ENCODE measurements at places on chromosomes 12 and 14.

- peak; percentile 86 for DNase-seq
Observed at GRCh38 chr12:102958073-102958829, 777 bp downstream of the ASCL1 start.

DNA sequence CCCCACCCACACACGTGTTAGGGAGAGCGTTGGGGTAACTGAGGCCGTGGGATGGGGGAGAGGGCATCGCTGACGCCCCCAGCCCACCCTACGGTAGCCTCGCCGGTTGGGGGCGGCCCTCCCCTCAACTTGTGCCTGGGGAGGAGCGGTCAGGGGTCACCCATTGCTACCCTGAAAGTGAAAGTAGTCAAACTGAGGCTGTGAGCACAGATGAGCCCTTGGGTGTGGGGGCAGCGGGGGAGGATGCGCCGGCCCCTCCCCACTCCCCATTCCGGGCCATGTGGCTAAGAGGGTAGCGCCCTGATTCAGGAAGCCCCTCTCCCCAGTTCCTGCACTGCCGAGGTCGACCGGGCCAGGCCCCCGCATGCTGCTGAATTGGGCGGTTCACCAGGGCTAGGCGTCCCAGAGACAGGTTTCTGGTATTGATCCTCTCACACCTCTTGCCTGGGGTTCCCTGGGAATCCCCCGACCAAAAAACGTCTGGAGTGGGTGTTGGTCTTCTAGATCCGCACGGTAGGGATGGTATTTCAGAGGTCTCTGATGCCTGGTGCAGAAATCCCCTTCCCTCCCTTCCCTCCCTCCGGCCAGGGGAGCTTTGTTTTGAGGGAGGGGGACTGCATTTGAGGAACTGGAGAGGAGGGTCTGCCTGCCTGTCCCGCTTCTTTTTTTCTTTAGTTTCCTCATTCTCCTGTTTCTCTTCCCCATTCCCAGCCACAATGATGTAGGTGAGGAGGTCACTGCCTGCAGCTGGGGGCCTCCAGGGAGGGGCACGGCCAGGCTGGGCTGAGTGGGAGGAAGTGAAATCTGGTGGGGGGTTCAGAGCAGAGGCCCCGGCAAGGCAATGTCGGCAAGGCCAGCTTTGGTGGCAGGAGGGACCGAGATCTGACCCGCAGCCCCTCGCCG lies 1.0 kb downstream of the SH2B3 start:
- peak; percentile 83 for DNase-seq

- no peak for DNase-seq
Observed at GRCh38 chr12:92331383-92331782, 185.7 kb upstream of the BTG1 start.

DNA sequence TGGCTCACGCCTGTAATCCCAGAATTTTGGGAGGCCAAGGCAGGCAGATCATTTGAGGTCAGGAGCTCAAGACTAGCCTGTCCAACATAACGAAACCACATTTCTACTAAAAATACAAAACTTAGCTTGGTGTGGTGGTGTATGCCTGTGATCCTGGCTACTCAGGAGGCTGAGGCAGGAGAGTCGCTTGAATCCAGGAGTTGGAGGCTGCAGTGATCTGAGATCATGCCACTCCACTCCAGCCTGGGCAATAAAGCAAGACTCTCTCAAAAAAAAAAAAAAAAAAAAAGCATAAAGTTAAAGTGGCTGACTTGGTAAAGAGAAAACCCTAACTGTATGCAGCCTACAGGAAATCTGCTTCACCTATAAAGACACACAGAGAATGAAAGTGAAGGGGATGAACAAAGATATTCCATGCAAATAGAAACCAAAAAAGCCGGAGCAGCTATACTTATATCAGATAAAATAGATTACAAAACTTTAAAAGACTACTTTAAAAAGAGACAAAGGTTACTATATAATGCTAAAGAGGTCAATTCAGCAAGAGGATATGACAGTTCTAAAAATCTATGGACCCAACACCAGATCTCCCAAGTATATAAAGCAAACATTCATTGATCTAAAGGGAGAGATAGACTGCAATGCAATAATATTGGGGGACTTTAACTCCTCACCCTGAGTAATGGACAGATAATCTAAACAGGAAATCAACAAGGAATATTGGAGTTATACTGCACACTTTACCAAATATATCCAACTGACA lies 4.1 kb downstream of the CLEC2B start:
- DNase-seq = no peak

DNA sequence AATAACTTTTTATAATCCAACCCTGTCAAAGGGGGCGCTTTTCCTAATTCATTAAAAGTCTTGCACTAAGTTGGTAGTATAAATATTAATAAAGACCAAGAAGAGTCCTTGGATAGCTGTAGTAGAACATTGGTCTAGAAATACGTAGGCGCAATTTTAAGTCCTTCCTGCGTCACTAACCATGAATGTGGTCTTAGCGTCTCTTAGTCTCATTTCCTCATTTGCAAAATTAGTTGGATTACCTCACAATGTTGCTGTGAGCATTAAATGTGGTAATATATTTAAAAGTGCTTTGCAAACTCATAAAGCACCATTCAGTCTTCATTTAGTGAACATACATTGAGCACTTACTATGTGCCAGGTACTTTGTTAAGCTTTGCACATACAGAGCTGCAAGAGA lies 149.7 kb downstream of the AEBP2 start:
- DNase-seq = no peak

DNA sequence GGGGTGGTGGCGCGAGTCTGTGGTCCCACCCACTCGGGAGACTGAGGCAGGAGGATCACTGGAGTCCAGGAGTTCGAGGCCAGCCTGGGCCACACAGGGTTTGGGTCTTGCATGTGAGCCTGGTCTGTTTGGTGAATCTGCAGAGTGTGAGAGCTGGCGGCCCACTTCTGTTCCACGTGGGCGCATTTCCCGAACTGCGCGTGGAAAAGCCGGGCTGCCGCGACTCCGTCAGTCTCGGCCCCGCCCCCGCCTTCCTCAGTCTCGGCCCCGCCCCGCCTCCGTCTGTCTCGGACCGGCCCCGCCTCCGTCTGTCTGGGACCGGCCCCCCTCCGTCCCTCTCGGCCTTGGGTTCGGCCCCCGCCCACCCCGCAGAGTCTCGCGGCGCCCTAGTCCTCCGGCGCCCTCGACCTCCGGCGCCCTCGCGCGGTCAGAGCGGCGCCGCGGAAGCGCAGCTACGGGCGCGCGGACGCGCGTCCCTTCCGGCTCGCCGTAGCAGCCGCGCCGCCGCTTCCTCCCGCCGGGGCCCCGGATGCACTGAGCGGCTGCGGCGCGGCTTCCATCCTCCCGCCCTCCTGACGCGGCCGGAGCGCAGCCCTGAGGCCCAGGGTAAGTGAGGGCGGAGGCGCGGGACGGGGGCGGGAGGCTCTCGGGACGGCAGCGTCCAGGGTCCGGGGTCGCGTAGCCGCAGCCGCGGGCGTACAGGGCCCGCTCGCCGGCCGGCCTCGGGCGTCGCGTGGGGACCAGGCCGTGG lies at the start of gene EP400:
Gene EP400, plus strand, starts transcription at position 512 of the 751 bp plus-strand sequence. CDS start 10,678 bp downstream, outside the sequence.
- DNase-seq = peak; percentile 98

DNA sequence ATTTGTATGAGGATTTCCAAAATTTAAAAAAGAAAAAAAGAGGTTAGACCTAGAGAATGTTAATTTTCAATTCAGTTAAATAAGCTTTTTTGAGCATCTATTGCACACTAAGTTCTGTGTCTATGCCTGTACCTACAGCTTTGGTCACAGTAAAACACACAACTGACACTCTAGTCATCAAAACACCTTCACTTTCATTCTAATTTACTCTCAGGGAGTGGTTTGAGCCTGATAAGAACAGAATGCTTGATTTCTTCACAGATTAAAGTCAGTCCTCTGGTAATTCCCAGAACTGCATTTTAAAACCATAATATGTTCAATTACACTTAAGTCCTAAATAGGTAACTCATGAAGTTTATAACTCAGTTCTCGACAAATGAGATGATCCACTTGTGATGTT lies 9.2 kb downstream of the SLC5A8 start:
- no peak for DNase-seq

DNA sequence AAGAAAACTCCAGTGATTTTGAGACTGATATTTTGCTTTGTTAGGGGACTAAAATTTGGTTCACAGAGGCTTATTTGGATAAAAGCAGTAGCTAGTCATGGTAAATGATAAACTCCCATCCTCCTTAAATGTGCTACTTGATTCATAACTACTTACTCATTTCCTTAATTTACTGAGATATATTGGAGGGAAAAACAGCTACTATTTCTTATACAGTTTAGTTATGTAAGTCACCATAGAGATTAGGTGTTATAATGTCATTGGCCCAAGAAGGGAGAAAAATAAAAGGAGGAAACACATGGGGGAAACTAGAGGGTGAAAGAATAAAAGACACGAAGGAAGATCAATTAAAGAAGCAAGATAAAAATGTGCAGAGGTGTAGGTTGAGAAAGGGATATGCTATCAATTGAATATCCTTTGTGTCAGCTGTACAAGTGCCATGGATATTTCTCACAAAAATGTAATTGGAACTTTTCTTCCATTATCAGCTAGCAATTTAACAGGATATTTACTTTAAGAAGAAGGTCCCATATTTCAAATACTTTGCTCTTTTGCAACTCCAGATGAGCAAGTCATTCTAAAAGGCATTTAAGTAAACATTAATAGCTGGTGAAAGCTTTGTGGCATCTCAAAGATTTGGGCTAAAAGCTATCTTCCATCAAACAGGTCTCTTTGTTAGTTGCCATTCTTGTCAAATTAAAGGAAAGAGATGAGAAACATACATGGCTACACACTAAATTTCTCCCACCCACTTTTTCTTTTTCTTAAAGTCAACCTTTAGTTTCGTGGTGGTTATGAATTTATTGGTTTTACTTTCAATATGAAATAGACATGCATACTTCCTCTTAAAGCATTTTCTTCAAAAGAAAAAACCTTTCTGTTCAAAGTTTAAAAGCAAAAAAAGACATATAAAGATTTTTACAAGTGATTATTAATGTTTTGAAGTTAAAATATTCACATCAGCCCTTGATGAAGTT lies 439.5 kb downstream of the CCER1 start:
- no peak for DNase-seq

DNA sequence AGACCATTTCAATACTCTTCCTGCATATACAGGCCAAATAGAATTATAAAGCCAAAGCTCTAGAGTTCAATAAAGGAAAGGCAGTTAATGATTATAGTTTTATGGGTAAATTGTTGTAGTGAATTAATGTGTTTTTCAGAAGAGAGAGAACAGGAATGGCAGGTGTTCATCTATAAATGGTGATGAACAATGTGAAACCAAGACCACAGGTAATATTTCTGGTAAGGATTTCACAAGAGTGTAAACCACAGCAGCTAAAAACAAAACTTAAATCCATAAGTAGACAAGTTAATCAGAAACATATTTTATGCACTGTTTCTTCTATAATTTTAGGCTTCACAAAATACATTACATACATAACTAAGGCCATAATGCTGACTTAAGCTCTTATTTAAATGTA lies 204.4 kb downstream of the SYT1 start:
- no peak for DNase-seq

GRCh38 chr12:93839064-93839463 lies 161.9 kb downstream of the CRADD start:
- no peak for DNase-seq

GRCh38 chr14:77763316-77763715 lies 2.4 kb upstream of the SNW1 start:
- DNase-seq = no peak
